ENCODE measurements at places on chromosomes 1 and 21. TPM values are rescaled to one million over a fixed set of nuclear protein-coding genes. Genes with fewer than 3 reads are reported as not detected.
A peak's percentile ranks its signal among the peaks of the same experiment; 100 is the strongest.

- H3K4me1 ChIP-seq, result no peaks in the 10 kb centered on the region
- H3K27me3 ChIP-seq, result no peaks in the 10 kb centered on the region
- no peak for DNase-seq
- H3K27ac ChIP-seq, result no peak overlapping the region
- no peaks in the 10 kb centered on the region for H3K36me3 ChIP-seq
Measured at GRCh38 chr1:62224182-62224581, 29.5 kb downstream of the L1TD1 start.

- H3K4me3 ChIP-seq, result no peak overlapping the region
- no peak overlapping the region for H3K27ac ChIP-seq
- no peaks in the 10 kb centered on the region for H3K4me1 ChIP-seq
Measured at GRCh38 chr1:62926681-62927252, 142.8 kb downstream of the ATG4C start.

DNA sequence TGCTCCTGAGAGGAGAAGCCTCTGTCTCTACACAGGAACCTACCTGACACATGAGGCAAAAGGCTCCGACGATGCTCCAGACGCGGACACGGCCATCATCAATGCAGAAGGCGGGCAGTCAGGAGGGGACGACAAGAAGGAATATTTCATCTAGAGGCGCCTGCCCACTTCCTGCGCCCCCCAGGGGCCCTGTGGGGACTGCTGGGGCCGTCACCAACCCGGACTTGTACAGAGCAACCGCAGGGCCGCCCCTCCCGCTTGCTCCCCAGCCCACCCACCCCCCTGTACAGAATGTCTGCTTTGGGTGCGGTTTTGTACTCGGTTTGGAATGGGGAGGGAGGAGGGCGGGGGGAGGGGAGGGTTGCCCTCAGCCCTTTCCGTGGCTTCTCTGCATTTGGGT is 3.9 kb upstream of the ACKR1 start:
- no peak overlapping the region for H3K4me3 ChIP-seq
- no peak overlapping the region for H3K27ac ChIP-seq
- no peaks in the 10 kb centered on the region for H3K27me3 ChIP-seq
- H3K36me3 ChIP-seq, result no peaks in the 10 kb centered on the region
- no peak for DNase-seq

DNA sequence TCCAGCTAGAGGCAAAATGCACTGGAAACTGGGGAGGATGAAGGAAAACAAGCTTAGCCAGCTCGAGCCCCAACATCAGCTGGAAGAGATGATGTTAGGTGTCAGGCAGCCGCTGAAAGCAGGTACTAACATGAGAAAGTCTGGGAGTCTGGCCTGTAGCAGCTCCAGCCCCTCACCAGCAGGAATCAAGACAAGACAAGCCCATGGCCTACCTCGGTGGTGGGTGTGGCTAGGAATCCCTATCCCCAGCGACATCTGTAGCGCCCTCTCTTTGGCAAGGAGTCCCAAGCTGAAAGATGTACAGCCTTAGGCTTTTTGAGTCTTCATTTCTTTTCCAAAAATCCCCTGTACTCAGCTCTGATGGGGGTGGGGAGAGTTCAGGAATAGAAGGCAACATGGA is 2.6 kb downstream of the DLGAP3 start:
- H3K27ac ChIP-seq, result no peak overlapping the region
- DNase-seq, result no peak
- peaks cover 17% of the 10 kb centered on the region for H3K4me1 ChIP-seq

The CD1E gene
- total RNA-seq, result not detected

The RGS13 gene
- total RNA-seq, result 0.51 TPM

The TTLL10 gene
- total RNA-seq, result not detected

GRCh38 chr1:222285526-222285925 is 262.4 kb downstream of the HHIPL2 start:
- H3K4me1 ChIP-seq, result no peaks in the 10 kb centered on the region
- no peak for DNase-seq
- no peak overlapping the region for H3K4me3 ChIP-seq

DNA sequence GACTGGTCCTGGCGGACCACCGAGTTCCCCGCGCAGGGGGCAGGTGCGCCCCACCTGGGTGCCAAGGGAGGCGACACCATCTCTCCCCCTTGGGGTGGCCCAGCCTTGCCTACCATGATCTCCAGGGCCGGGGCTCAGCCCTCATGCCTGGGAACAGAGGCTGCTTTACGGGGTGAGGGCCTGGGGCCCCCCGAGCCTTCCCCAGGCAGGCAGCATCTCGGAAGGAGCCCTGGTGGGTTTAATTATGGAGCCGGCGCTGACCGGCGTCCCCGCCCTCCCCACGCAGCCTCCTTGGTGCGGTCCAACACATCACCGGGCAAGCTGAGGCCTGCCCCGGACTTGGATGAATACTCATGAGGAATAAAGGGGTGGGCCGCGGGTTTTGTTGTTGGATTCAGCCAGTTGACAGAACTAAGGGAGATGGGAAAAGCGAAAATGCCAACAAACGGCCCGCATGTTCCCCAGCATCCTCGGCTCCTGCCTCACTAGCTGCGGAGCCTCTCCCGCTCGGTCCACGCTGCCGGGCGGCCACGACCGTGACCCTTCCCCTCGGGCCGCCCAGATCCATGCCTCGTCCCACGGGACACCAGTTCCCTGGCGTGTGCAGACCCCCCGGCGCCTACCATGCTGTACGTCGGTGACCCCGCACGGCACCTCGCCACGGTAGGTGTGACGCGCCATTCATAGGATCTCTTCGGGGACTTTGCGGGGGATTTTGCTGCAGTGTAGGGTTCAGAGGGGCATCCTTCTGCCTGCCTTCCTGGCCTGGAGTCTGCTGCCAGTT is 38.2 kb downstream of the TP73 start:
- H3K27me3 ChIP-seq, result no peaks in the 10 kb centered on the region
- no peak for DNase-seq
- no peaks in the 10 kb centered on the region for H3K4me1 ChIP-seq
- H3K36me3 ChIP-seq, result no peaks in the 10 kb centered on the region
- no peak overlapping the region for H3K4me3 ChIP-seq

The DIRAS3 gene
- total RNA-seq, result 7.4 TPM

DNA sequence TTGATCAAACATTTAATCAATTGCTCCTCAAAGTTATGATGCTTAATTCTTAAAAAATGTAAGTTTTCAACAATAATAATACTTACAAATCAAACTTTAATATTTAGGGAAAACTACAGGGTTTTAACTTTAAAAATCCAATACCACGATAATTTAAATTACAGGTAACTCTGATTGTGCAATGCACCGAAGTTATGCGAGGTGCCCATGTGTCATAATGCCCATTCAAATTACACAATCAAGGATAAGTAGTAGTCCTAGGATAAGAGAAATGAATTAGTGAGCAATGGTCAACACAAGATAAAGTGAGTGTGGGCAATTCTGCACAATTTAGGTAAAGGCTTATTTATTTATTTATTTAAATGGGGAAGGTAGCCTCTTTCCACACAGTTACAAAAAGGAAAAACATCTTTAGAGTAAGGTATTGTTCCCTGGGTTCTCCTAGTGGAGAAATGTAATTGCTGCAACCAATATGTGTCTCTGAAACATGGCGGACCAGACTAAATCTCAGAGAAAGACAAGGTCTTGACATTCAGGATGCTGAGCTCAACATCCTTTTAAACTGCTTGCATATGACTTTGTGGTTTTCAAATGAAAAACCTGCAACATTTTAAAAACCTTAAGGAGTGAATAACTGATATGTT is 164.2 kb downstream of the TTLL7 start:
- H3K36me3 ChIP-seq, result no peaks in the 10 kb centered on the region
- H3K27me3 ChIP-seq, result no peaks in the 10 kb centered on the region
- H3K27ac ChIP-seq, result no peak overlapping the region
- H3K4me1 ChIP-seq, result no peaks in the 10 kb centered on the region
- no peak overlapping the region for H3K4me3 ChIP-seq
- no peak for DNase-seq

DNA sequence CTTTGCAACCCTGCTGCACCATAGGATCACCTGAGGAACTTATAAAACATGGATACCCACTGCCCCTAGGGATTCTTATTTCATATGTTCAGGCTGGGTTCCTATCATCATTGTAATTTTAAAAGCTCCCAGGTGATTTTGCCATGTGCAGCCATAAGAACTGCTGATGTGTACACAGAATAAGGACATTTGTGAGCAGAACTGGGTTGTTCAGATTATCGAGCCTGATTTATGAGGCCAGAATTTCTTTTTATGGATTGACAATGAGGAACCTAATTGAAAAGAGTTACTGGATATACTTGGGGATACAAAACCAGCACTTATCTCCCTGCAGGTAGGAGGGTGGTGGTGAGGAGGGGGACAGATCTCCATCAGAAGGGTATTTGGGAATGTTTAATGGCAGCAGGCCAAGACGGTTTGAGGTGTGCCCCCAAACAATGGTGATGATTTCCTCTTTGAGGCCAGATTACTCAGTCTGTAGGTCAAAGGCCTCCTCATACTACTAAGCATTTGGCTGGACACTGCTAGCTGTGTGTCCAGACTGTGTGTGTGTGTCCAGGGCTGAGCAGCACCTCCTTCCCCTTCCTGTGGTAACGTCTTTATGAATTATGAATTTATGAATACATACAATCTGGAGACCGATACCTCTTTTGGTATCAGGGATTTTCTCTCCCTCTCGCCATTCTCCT is 18.9 kb downstream of the NOS1AP start:
- H3K4me3 ChIP-seq, result no peak overlapping the region
- peaks cover 3% of the 10 kb centered on the region for H3K36me3 ChIP-seq
- no peak for DNase-seq
- H3K27ac ChIP-seq, result no peak overlapping the region
- H3K4me1 ChIP-seq, result no peaks in the 10 kb centered on the region

The LCE1F gene
- total RNA-seq, result not detected

The LYSMD1 gene
- 7.9 TPM for total RNA-seq

The CR1 gene
- 2.1 TPM for total RNA-seq

DNA sequence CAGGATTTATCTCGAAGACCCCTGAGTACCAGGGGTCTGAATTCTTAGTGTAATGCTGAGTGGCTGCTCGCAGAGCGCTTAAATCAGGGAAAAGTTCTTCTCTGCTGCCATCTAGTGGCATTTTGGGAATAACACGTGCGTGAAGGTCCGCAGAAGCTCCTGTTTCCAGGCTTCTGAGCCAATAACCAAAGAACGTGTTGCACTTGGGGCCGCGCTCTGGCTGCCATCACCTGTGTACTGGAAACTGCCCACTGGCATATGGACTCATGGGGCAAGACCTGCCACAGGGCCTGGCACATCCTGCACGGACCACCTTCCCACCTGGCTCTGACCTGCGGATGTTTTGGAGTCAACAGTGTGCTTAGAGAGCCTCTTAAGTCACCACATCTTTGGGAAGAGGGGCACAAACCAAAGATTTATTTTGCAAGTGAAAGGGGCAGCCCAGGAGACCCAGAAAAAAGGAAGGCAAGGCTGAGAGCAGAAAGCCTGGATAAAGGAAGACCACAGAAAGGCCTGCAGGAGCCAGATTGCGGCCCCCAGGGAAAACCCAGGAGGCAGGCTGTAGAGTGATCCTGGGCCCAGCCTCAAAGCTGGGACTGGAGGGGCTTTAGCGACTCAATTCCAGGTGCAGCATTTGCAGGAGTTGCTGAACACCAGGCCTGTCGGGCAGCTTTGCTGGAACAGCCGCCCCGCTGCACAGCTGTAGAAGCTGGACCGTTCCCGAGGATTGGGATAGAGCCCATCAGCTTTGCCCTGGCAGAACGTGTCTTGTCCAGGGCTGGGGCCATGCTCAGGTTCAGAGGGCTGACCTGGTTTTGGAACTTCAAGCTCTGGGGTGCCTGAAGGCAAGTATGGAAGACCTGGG is 13.0 kb downstream of the CHIT1 start:
- no peak overlapping the region for H3K4me3 ChIP-seq
- no peaks in the 10 kb centered on the region for H3K27me3 ChIP-seq
- DNase-seq, result peak; percentile 63
- no peaks in the 10 kb centered on the region for H3K36me3 ChIP-seq
- no peaks in the 10 kb centered on the region for H3K4me1 ChIP-seq

The ADGRB2 gene
- not detected for total RNA-seq
